ENCODE measurements at places on chromosomes 1 and 21. TPM values are rescaled to one million over a fixed set of nuclear protein-coding genes. Genes with fewer than 3 reads are reported as not detected.
A peak's percentile ranks its signal among the peaks of the same experiment; 100 is the strongest.

The KCND3 gene
- total RNA-seq, result not detected

DNA sequence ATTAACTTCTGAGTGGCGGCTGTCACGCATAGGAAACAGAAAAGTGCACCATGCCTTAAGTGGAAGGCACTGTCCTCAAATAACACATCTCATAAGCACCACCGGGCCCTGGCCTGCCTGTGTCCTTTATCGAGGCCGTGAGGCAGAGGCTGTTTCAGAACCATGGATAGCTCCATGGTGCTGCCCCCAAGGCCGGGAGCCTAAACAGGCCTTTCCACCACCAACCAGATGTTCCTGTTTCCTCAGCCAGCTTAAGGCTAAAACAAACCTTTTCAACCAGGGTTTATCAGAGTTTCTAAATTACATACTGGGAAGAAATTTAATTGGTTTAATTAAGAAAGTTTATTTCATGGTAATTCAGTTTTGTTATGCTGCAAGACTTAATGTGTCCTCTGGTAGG, 114.4 kb downstream of the DMRTA2 start:
- peak; percentile 27 for DNase-seq

The OR10Z1 gene
- not detected for total RNA-seq

GRCh38 chr1:198003468-198003867, 86.3 kb downstream of the LHX9 start:
- DNase-seq, result no peak

GRCh38 chr1:170560681-170561285, 28.8 kb downstream of the GORAB start:
- no peak for DNase-seq

DNA sequence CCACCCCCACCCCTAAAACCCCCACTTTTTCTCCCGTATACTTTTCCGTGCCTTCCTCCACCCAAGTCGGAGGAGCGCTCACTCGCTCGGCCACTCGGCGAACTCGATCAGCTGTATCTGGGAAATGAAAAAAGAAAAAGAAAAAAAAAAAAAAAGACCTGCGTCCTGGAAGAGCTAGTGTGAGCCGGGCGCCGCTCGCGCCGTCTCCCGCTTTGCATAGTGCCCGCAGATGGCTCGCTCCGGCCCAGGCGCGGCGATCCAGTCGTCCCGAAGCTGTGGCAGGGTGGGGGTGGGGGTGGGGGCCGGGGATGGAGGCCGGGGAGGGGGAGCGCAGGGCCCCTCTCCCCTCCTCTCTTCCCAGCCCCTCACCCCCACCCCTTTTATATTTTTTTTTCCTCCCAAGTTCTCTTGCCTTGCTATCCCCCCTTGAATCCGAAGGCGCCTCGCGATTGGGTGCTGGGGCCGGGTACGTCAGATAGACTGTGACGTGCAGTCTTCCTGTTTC, 299 bp upstream of the PROX1 start:
- DNase-seq, result peak; percentile 30

The KRTAP10-12 gene
- total RNA-seq, result not detected

DNA sequence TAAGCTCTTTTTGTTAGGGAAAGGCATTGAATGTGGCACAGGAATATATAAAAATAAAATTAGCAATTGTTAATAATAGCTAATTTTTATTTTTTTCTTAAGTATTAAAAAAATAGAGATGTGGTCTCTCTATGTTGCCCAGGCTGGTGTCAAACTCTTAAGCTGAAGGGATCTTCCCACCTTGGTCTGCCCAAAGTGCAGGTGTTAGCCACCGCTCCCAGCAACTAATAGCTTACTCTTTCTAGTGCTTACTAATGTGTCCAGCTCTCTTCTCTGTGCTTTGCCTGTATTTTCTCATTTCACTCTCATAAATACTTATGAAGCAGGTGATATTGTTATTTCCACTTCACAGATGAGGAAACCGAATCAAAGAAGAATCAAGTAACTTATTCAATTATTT, 13.4 kb upstream of the IL24 start:
- no peak for DNase-seq

- DNase-seq, result no peak
Measured at GRCh38 chr1:180951186-180951745, 38.6 kb downstream of the KIAA1614 start.

The HIVEP3 gene
- total RNA-seq, result 8.4 TPM

The ZZZ3 gene
- 77.8 TPM for total RNA-seq

GRCh38 chr1:24900985-24901781, 28.9 kb downstream of the RUNX3 start:
- no peak for DNase-seq

- DNase-seq, result peak; percentile 54
Measured at GRCh38 chr1:239606850-239607400, 220.6 kb downstream of the CHRM3 start.

GRCh38 chr1:236393681-236394481, at the start of gene EDARADD:
TSS of gene EDARADD (plus strand) at chr1:236394286. CDS start at chr1:236394445, 159 bp downstream.
- peak; percentile 6 for DNase-seq

All from PC-3 (cell line).